CD4-positive, alpha-beta T cell treated with Interleukin-17A for 4 hours (primary cell): ENCODE measurements at places on chromosomes 6 and 20.

DNA sequence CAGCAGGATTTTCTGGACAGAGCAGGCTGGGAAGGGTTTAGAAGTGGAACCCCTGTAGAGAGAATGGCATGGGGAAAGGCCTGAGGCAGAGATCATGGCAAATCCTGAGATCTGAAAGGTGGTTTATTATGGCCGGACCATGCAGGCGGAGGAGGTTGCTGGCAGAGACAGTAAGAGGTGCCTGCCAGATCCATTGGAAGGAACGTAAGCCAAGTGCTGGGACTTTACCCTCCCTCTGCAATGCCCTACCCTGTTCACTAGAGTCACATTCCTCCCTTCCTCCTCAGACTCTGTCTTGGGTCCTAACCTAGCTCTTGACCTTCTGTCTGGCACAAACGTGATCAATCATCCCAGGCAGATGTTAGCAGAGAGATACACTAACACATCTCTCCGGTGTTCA lies 66.4 kb upstream of the SLC22A23 start:
- no peak for DNase-seq

GRCh38 chr6:16402581-16402900 lies 164.2 kb downstream of the GMPR start:
- DNase-seq = no peak

- no peak for DNase-seq
Observed at GRCh38 chr6:13427316-13427715, 60.1 kb downstream of the GFOD1 start.

DNA sequence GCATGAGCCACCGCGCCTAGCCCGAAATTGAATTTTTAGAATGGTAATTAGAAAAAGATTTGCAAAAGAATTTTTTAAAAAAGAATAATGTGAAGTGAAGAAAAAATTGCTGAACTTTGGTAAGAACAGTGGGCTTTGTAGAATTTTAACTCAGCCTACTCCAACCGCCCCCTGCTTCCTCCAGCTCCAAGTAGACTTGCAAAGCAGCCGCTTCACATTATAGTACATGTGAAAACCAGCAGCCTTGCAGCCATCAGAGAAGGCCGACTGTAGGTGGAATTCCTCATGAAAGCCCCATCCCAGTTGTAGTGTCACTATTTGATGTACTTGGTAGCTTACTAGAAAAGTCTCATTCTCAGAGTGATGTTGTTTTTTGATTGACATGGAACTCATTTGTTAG lies 835.6 kb downstream of the TBC1D32 start:
- no peak for DNase-seq

DNA sequence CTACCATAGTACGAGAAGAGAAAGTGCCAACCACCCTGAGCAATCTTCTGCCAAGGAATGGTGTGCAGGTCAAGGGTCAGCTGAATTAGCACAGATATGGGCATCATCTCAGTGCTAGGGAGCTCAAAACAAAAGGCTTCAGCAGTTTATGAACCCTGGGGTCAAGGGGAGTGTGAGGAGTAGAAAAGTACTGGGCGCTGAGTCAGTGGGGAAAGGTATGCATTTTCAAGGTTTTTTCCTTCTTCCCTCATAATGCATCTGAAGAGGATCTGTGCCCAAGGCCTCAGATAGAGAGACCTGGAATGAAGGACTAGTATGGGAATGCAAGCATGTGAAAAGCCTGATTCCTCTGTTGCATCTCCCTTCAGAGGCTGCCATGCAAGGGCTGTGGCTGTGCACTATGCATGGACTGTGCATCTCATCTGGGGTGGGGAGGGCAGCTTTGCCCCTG lies 81.7 kb downstream of the PERP start:
- no peak for DNase-seq

DNA sequence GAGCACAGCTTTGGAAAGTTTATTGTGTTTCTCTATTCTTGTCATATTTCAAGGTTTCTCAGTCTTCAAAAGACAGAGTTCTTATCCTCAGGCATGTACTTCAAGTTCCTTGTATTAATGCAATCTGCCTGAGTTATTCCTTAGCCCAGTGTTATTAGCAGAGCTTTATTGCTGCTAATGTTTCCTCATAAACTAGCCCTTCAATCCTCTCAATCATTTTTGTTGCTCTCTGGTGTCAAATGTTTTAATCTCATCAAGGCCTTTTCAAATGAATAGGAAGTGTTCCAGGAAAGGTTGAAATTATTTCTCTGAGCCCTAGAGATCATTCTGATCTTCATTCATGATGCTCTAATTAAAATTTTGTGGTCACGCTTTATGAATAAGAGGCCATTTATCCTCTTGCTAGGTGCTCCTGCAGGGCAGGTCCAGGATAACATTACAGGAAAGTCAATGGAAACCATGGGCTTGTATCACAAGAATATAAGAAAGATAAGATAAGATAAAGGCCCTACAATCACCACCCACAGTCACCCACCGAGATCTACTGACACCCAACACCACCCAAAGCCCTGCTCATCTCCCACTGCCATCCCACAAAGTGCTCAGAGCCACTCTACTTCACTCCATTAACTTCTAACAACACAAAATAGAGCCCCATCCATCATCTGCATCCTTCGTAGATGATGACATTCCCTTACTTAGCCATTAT lies 125.9 kb downstream of the COL9A1 start:
- DNase-seq = no peak

DNA sequence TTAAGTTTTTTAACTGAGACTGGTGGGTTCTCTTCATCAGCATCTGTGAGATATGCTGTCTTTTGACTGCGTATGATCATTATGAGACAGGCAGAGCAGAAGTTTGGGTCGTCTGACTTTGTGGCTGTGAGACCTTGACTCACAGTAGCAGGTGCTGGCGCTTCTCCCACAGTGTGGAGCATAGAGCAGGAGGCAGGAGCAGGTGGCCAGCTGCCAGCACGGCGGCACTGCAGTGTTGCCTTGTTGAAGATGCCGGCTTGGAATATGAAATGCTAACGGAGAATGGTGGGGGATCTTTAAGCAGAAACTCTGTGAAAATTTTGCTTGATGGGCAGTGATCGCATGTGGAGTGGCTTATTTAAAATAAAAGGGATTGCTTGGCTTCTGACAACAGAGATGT lies 105.0 kb downstream of the TIAM2 start:
- no peak for DNase-seq

DNA sequence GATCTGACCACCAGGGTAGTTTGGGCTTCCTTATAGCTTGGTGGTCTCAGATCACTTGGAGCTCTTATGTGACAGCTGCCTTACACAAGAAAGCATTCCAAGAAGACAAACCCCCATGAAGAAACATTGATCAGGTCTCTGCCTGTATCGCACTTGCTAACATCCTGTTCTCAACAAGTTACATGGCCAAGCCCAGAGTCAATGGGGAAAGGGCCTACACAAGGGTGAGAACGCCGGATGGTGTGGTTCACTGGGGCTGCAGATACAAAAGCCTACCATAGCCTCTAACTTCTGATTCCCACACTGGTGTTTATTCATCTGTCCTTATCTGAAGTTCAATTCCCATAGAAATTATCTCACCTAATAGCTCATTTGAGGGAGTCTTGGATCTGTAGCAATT lies 235.5 kb downstream of the SYNDIG1 start:
- no peak for DNase-seq

GRCh38 chr6:167091026-167091804 lies 31.7 kb upstream of the CCR6 start:
- peak; percentile 42 for DNase-seq

GRCh38 chr6:106732376-106732940 lies 103.1 kb downstream of the QRSL1 start:
- no peak for DNase-seq

DNA sequence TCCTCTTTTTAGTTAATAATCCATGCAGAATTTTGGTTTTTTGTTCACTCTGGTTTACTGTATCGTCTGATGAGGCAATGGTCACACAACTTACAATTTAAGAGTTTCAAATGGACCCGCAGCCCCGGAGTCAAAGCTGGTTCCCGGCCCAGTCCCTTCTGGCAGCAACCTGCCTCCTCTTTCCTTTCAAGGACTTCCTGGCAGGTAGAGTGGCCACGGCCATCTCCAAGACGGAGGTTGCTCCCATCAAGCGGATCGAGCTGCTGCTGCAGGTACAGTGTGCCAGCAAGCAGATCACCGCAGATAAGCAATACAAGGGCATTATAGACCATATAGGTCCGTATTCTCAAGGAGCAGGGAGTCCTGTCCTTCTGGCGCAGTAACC lies 218.2 kb downstream of the GJA1 start:
- no peak for DNase-seq

DNA sequence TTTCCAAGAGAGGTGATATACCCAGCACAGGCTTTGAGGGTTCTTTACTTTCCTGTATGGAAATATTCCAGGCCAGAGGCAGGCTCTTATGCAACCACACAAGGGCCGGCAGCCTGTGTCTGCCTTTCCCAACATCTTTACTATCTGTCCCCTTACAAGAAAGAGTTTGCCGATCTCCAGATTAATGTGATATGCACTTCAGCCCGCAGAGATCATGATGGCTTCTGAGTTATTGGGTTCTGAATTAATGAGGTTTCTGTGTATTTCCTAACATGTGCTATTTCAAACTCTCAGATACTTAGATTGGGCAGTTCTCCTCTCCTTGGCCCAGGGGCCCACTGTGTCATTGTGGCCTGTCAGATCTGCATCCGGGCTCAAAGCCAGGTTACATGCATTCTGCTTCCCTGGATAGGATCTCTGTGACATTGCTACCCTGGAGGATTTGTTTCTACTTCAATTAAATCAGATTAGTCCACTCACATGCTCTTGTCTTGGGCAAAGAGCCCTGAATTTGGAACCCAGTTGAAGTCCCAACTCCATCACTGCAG lies 56.6 kb downstream of the TGM2 start:
- no peak for DNase-seq

GRCh38 chr6:117481278-117481925 lies 1.1 kb upstream of the DCBLD1 start:
- peak; percentile 40 for DNase-seq

GRCh38 chr6:45438849-45439406 lies 61.2 kb upstream of the SUPT3H start:
- DNase-seq = peak; percentile 17
